ENCODE measurements at places on chromosomes 4 and X. TPM values are rescaled to one million over a fixed set of nuclear protein-coding genes. Genes with fewer than 3 reads are reported as not detected.

GRCh38 chr4:2394528-2394927 lies 23.9 kb downstream of the ZFYVE28 start:
- no peak for DNase-seq

DNA sequence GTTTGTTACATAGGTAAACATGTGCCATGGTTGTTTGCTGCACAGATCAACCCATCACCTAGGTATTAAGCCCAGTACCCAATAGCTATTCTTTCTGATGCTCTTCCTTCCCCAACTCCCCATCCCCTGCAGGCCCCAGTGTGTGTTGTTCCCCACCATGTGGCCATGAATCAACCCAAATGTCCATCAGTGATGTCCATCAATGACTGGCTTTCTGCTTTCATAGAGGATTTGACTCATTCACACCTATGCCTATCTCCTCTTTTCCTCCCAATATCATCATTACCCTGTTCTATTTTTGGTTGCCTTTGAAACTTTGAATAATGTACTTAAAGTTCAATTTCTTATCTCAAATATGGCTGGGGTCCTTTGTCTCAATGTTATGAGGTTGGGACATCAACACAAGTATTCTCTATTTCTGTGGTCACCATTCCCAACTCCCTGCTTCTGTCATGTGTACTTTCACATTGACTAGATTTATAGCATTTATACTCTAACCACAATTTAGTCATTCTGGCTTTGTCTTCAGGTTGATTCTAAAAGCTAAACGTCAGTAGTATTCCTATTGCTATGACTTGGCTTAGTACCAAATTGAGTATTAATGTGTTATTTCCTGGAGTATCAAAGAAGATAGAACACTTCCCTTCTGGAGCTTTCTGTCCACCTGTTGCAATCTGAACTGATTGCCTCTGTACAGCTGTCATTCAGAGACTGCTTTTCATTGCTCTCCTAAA lies 107.2 kb downstream of the TAB3 start:
- no peak for DNase-seq

DNA sequence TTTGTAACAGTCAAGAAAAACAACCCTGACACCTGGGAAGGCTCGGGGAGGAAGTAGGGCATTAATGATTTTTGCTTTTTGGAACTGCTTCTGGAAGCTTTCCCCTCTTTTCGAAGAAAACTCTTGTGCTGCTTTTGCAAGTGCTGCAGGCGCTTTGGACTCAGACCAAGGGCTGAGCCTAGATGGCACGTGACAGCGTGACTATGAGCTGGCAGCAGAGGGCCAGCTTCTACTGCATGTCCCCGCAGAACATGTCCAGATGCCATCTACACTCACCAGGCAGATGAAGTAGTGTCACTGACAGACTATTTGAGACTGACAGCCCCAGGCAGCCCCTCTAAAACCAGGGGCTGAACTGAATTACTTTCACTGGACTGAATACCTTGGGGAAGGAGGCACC lies 6.2 kb downstream of the NR0B1 start:
- no peak for DNase-seq

DNA sequence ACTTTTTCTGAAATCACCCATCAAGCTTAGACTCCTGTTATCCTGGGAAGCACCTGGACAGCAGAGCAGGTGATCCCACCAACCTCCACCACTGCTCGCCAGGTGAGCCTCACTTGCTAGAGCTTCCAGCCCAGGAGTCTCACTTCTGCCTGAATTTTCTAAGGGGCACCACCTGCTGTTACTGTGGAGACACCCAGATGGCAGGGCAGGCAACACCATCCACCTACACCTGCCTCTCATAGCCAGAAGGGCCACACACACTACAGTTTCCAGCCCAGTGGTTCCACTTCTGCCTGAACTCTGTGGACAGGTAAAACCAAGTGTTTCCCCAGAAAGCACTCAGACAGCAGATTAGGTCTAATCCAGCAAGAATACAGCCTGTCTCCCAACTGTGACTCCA lies 262.0 kb downstream of the ARAP2 start:
- no peak for DNase-seq

DNA sequence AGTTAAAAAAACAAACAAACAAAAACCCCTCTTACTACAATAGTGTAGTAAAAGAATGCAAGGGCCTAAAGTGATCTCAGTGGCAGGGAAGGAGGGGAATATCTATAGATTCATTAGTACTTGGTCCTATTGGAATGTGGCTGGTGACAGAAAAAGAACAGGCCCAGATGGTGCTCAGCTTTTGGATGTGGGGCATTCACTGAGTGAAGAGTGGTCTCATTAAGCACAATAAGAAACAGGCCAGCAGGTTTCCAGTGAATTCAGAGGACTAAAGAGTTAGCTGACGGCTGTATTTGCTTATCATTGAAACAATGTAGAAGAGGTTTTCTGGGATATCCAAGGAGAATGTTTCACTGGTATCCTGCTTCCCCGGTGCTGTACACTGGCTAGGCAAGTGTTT lies 243.8 kb upstream of the HHIP start:
- DNase-seq: no peak

- no peak for DNase-seq
Measured at GRCh38 chr4:140291259-140291658, 82.2 kb upstream of the SCOC start.

DNA sequence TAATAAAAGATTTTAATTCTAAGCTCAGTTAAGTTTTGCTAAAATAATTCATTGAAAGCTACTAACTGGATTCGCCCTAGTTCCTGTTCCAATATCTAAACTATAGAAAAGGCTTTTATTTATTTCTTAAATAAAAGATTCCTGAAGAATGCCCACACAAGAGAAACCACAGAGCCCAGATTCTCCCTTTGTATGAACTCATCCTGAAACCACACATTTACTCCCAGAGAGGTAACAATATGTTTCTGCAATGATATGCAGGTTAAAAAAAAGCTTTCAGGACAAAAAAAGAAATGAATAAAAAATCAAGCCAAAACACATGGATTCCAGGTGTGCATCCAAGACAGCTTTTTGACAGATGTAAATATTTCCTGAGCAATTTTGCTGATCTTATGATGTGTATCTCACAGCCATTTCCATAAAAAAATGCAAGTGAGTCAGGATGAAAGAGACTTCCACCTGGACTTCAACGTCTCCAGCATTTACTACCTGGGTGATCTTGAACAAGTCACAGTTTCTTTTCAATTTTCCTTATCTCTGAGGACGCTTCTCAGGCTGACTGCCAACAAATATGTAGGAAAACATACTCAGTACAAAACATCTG lies 234.4 kb upstream of the FAT1 start:
- DNase-seq: no peak

GRCh38 chr4:17232566-17233253 lies 279.2 kb downstream of the QDPR start:
- DNase-seq: no peak

GRCh38 chrX:85992811-85993229 lies 54.5 kb downstream of the CHM start:
- DNase-seq: no peak

The ERCC6L gene
- total RNA-seq: 9.0 TPM

The GPRIN3 gene
- total RNA-seq: 106 TPM

The BTC gene
- total RNA-seq: not detected

The GLRB gene
- not detected for total RNA-seq
